Putamen (tissue), 1 donor: ENCODE measurements at places on chromosomes 7 and 10.

GRCh38 chr10:78455236-78455635 is 421.6 kb downstream of the RPS24 start:
- DNase-seq, result no peak

DNA sequence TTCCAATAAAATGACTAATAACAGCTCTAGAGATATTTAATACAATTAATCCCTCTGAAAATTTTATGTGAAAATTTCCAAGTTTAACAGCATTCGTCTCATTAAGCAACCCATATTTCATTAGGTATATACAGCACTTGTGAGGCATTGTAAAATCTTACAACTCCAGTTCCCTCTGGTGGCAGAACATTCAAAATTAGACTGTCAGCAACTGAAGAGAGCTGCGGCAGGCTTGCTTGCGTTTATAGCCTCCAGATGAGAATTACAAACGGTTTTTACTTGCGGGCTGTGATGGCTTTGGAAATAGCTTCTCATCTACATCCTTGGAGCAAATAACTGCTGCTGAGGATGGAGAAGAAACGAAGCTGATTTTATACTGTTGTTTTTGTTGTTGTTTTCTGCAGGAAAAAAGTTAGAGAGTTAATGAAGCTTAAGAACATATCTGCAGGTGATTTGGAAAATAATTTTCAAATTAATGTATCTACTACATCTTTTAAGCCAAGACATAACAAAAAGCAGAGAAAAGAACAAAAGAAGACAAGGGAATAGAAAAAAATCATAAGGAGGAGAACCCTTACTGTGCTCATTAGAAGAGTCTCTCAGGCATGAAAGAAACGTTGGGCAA is 171.3 kb downstream of the MAGI2 start:
- DNase-seq, result peak; percentile 70

DNA sequence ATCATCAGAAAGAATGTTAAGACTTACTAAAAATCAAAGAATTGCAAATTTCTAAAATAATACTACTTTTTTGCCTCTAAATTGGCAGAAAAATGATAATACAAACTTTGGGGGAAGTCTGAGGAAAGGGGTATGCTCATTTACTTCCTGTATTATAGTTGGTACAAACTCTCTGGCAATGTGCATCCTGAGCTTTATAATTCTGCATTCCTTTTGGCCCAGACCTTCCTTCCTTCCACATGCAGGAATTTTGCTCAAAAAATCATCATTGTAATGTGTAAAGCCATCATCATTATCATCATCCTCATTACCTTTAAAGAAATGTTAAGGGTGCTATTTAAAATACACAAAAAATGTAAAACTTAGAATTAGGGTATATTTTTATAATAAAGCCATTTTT is 148.5 kb downstream of the ZNF438 start:
- DNase-seq, result no peak

GRCh38 chr7:123846217-123846891 is 1.4 kb downstream of the HYAL4 start:
- DNase-seq, result no peak

GRCh38 chr7:106047184-106047583 is 64.9 kb downstream of the SYPL1 start:
- no peak for DNase-seq

DNA sequence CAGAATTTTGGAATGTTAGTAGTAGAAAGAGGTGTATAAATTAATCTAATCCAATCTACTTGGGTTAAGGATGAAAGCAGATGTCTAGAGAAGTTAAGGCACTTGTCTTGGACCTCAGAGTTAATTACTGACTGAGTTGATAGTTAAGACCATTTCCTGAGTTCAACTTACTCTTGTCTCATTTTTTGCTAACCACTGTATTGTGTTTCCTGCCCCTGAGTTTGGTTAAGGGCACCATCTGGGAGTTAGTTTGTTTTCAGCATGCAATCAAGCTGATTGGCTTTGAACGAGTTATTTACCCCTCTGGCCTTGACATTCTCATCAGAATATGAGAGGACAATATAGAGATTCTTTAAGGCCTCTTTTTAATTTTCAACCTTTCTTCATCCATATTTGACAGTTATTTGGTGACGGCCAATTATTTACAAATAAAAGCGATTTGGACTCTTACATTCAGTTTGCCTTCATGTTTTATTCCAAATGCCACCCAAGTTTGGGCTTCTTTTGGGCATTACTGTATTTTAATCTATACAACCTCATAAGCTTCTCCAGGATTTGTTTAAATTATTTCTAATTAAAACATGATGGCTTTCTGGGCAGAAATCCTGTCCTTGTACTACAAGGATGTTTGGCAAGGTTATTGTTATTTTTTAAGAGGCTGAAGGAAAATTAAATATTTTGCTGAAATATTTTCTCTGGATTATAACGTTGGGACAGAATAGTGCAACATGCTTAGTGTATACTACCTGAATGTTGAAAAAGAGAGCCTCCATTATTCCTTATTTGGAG is 225.0 kb downstream of the CACNB2 start:
- no peak for DNase-seq

DNA sequence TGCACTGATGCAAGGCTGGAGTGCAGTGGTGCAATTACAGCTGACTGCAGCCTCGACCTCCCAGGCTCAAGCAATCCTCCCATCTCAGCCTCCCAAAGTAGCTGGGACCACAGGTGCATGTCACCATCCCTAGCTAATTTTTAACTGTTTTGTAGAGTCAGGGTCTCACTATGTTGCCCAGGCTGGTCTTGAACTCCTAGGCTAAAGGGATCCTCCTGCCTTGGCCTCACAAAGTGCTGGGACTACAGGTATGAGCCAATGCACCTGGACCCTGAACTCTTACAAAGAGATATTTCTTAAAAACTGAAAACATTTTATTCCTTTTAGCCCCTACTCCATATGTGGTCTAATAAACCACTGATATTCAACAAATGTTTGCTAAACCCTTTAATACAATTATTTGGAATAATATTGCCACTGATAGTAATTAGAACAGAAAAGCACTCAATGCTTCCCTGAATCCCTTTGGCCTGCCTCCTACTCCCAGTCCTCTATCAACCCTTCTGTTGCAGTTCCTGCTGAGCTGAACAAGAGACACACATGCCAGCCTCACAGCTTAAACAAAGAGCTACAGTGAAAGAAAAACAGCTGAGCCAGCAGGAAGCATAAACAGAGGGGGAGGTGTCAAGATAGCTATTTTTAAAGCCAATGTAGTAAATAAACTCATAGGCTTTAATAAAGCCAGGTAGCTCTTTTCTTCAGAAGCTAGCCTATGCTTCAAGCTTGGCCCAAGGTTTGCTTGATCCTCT is 7.0 kb upstream of the GNAI1 start:
- DNase-seq, result peak; percentile 89

GRCh38 chr7:156582591-156583123 is 57.9 kb upstream of the RNF32 start:
- DNase-seq, result no peak

DNA sequence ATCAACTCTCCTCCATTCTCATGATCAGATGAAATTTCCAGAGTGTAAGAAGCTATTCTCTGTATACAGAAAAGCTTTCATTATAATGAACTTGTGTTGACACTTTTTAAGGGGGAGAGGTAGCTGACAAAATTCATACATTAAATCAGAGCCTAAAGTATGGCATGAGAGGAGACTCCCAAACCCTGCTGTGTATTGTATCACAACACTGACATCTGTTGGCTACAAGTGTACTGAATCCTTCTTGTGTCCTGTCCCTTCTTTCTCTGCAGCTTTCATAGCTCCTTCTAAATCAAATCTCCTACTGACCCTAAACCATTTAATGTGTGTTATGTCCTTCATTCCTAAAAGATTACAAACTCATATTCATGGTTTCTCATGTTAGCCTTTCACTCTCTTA is 70.9 kb downstream of the GCC1 start:
- peak; percentile 23 for DNase-seq

DNA sequence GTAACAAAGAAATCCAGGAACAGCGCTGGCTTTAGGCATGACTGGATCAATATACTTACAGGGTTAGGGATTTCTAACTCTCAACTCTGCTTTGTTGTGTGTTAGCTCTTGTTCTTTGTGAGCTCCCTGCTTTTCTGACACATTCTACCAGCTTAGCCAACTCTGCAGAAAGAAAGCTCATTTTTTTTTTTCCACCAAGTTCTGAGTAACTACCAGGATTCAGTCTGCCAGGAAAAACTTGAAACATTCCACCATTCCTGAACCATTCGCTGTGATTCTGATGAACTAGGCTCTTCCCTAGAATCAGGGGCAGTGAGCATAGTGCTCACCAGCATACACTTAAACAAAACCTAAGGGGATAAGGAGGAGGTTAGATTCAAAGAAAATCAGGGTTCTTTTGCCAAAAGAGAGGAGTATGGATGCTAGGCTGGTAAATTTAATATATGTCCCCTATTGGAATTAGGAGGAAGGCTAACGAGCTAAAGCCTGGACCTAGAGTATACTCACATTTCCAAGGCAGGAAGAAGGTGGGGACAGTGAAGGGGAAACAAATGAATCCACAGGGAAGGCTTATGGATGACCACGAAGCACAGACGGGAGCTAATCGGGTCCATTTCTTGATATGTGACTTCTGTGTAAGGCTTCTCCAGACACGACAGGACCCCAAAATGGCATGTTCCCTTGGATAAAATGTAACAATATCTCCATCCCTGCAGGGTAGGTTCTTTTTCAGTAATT is 183.4 kb downstream of the PRKG1 start:
- no peak for DNase-seq

DNA sequence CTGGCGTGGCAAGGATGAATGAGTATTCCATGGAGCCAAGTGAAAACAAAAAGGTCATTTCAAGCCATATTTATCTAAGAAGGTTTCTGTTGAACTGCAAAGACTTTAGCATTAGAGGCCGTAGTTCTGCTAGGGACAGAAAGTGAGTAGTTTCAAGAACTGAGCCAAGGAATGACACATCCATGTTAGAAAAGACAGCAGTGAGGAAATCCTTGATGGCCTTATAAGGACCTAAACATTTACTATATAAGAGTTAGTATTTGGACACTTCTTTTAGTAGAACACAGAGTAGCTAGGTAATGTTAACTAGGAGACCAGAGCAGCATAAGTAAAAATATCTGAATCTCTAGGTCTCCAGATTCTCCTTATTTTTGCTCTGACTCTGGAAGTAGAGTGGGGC is 329.8 kb upstream of the SEMA3D start:
- no peak for DNase-seq

- no peak for DNase-seq
Observed at GRCh38 chr10:122258136-122259074, 12.7 kb upstream of the BTBD16 start.

DNA sequence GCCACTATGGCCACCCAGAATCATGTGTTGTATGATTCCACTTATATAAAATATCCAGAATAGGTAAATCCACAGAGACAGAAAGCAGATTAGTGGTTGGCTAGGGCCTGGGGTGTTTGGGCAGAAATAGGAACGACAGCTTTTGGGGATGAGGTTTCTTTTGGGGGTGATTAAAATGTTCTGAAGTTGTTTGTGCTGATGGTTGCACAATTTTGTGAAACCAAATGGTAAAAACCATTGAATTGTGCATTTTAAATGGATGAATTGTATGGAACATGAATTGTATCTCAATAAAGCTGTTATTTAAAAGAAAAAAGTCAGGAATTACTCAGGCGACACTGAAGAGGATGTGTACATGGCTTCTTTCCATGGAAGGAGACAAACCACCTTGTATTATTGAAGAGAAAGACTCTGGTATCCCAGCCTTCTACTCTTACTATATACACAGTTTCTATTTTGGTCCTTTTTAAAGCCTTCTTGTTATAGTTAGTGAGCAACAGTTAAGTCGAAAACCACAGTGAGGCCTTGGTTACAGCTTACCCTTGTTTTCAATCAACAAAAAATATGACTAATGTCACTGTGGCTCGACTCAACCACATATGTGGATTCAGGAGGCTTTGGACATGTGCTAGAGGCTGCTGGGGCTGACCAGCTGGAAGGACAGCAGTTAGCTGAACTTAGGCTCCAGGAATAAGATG is 57.1 kb upstream of the KMT2E start:
- DNase-seq, result no peak

GRCh38 chr10:84493951-84494848 is 165.8 kb downstream of the CCSER2 start:
- no peak for DNase-seq
